T-helper 9 cell (primary cell): ENCODE measurements at places on chromosomes 4 and X.

DNA sequence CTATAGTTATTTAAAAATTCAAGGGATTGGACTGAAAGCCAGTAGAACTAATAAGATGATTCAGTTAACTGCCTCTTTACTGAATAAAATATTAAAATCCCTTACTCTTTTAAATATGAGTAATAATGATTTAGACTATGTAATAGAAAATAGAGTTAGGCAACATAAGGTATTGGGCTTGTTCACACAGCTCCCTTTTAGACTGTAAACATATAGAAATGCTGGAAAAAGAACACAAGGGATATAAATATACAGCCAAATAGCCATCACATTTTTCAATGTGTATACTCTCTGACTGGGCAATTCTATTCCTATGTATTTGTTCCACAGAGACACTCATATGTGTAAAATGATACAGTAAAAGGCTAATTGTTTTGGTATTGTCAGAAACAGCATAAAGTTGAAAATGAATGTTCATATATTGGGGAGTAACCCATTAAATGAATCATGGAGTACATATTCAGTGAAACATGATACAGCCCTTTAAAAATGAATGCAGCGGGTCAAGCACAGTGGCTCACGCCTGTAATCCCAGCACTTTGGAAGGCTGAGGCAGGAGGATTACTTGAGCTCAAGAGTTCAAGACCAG, 129.8 kb downstream of the TBC1D19 start:
- DNase-seq, result no peak

GRCh38 chr4:77177199-77177598, 20.2 kb downstream of the CCNG2 start:
- no peak for DNase-seq

GRCh38 chrX:40406330-40406859, 174.4 kb upstream of the ATP6AP2 start:
- DNase-seq, result no peak

DNA sequence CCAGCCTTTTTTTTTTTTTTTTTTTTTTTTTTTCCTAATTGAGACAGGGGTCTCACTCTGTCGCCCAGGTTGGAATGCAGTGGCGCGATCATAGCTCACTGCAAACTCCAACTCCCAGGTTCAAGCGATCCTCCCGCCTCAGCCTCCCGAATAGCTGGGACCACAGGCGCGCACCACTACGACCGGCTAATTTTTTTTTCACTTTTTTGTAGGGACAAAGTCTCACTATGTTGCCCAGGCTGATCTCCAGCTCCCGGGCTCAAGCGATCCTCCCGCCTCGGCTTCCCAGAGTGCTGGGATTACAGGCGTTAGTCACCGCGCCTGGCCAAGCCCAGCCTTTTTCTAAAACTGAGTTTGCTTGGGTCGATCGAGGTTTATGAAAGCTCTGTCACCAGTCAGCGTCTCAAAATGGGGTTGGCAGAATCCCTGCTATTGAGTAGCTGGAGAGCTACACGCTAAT, 1.3 kb upstream of the OTUD5 start:
- no peak for DNase-seq

- DNase-seq, result no peak
Observed at GRCh38 chr4:55517526-55518229, 29.0 kb downstream of the CLOCK start.

- no peak for DNase-seq
Observed at GRCh38 chrX:70592091-70592490, 147.5 kb downstream of the DLG3 start.
